ENCODE measurements at places on chromosomes 6 and 20. TPM values are rescaled to one million over a fixed set of nuclear protein-coding genes. Genes with fewer than 3 reads are reported as not detected.
A peak's percentile ranks its signal among the peaks of the same experiment; 100 is the strongest.

PREX1 gene
- total RNA-seq, result 41.4 TPM

HFE gene
- 27.3 TPM for total RNA-seq

DNA sequence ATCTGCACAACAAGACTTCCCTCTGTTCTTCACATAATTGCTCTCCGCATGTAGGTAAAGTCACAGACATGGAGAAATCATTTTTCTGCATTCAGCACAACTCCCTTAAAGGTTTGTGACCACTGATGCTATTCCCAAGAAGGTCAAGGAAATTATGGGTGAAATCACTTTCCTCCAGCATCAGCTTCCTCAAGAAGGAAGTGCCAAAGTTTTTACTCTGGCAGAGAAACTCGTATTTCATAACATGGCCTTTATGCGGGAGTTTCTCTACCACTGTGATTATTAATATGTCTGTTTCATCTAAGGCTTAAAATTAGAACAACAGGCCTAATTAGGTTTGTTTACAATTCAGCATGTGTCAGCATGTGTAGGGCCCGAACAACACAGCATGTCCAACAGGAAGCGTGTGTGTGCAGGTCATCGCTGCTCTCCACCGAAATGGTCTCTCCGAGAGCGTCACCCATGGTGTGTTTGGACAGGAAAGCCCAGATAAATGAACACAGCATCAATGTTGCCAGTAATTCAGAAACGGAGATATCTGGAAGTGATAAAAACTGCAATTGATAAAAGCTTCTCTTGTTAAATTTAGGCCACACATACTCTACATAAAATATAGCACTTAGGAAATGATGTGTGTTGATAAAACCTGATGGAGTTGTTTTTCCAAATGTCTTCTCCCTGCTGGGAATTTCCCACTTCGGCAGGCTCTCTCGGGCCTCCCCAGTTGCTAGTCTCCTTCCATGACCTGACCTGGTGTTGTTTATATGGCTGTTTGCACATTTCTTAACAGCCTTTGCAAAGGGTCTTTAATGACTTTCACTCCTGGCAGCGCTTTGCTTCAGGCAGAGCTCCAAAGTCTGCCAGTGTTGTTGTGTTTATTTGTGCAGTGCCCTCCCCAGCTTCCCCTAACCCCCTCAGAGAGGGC is 265.1 kb upstream of the CEP162 start:
- DNase-seq, result no peak

DNA sequence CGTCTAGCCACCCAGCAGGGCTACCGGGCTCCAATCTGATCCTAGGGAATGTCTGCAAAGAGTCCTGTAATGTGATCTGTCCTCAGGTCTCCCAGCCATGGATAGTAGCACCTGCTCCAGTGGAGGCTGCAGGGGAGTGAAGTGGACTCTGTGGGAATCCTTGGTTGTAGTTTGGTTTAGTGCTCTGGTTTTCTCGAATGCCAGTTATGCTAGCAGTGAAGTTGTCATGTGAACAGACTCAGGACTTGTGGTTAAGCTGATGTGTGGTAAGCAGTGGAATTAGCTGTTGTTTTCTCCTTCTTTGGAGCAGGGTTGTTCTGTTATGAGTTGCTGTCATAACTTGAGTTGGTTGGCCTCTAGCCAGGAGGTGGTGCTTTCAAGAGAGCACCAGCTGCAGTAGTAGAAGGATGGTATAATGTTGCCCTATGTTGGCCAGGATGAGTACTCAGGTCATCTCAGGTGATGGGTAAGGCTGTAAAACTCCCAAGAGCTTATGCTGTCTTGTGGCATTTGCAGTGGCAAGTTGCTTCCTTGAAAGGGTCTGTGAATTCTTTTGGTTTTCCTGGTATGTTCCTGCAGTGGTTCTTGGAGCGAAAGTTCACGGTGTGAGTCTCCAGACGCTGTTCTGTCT is 390.2 kb downstream of the UTRN start:
- DNase-seq, result no peak

GRCh38 chr6:32843979-32844838 is at the start of gene PSMB8:
Gene PSMB8, minus strand, starts transcription at chr6:32844047. Its CDS starts 51 bp downstream, at chr6:32843996.
- peak; percentile 96 for DNase-seq

FBXO9 gene
- 53.1 TPM for total RNA-seq

GRCh38 chr6:27532820-27533538 is 60.1 kb upstream of the ZNF184 start:
- peak; percentile 87 for DNase-seq

PRDM1 gene
- 0.37 TPM for total RNA-seq

GRCh38 chr6:158640519-158640918 is 4.0 kb downstream of the DYNLT1 start:
- no peak for DNase-seq

ZBTB12 gene
- total RNA-seq, result 9.3 TPM

RANBP9 gene
- total RNA-seq, result 27.6 TPM

QRSL1 gene
- 16.0 TPM for total RNA-seq

DNA sequence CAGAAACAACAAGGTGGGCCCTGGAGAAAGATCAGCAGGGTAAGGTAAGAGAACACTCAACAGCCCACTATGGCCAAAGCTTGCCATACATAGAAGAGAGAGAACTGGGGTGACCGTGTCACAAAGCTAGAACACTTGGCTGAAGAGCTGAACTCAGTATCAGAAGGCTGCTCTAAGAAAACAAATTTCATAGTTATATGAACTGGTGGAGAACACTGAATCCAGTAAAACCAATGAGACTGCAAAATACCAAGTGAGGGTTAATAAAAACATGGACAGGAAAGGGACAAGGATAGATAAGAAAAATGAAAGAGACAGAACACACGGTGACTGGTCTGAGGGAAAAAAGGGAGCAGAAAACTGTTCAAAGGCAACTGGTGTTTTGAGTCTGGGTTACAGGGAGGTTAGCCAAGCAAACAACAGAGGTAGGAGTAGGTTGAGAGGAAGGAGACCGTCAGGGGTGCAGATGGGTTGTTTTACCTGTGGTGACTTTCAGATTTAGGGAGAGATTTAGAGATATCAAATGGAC is 56.5 kb downstream of the GMDS start:
- no peak for DNase-seq

DNA sequence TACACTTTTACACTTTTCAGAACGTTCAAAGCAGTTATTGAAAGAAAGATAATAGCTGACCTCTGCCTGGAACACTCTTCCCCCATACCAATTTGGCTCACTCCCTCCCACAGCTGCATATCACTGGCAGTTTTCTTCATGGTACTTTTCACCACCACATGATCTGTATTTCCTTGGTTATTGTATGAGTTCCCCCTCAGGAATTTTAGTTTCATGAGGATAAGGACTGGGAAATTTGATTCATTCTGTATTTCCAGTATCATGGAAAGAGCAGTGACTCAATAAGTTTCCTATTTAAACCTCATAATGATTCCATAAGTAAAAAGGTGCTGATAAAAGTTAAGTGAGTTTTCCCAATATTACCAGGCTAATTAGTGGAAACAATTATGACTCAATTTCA is 16.0 kb downstream of the HTR1B start:
- DNase-seq, result no peak

Measured in Caki2 (cell line).